ENCODE measurements at places on chromosomes 12 and 14.

DNA sequence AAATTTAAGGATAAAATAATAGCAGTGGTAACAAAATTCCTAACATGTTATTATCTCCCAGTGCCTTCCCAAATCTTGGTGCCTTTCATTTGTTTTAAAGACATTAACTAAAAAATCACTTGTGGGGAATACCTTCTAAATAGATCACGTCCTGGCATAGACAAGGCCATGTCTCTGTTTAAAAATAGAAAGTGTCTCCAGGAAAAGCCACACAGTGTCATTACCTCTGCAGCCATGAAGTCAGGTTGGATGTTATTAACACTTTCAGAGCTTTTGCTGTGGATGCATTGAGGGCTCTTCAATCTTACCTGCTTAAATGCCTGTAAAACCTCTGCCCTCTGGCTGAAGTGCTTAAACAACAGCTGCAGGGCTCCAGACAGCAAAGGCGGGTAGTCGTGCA, 211.1 kb downstream of the ITPR2 start:
- no peak for DNase-seq

DNA sequence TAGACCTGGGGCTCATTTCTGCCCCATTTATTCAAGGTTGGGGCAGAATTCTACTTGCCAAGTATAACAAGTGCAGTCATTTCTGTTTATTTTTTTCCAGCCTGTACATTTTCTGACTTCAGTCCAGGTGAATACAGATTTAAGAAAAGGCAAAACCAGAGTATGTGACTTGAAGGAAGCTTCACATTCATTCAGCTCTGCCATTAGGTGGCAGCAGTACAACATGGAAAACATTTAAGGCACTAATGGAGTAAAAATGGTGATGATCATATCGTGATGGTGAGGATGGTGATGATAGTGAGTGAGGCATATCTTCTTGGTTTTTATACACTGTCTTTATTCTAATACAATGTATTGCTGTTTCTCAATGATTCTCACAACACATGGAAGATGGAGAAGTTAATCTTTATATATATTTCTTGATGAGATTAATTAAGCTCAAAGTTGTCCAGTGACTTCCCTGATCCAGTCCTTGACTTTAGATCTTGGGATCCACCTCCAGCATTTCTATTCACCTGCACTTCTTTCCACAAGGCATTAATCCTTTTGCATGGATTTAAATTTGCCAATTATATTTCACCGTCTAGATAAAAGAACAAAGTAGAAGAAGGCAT, 176.7 kb upstream of the SEL1L start:
- DNase-seq: no peak

- DNase-seq: no peak
Measured at GRCh38 chr14:93133464-93133863, 17.7 kb upstream of the ITPK1 start.

DNA sequence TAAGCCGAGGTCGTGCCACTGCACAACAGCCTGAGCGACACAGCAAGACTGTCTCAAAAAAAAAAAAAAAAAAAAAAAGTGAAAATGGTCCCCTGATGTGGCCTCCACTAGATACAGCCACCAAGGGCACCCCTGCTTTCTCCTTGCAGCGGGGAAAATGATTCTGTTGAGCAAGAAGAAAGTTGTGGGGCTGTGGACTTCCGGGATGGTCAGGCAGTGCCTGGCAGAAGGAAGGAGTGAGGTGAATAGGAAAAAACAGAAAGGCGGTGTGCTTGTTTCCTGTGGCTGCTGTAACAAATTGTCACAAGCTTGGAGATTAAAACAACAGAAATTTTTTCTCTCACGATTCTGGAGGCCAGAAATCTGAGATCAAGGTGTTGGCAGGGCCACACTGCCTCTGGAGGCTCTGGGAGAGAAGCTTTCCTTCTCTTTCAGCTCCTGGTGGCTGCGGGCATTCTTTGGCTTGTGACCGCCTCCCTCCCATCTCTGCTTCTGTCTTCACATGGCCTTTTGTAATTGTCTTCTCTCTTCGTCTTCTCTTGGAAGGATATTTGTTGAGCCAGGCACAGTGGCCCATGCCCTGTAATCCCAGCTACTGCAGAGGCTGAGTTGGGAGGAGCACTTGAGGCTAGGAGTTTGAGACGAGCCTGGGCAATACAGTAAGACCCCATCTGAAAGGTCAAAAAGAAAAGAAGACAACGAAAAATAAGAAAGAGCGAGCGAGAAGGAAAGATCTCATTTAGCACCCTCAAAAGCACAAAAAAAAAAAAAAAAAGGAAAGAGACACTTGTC, 116.6 kb upstream of the MED13L start:
- no peak for DNase-seq

GRCh38 chr14:23469906-23470403, 452 bp downstream of the NGDN start:
- no peak for DNase-seq

DNA sequence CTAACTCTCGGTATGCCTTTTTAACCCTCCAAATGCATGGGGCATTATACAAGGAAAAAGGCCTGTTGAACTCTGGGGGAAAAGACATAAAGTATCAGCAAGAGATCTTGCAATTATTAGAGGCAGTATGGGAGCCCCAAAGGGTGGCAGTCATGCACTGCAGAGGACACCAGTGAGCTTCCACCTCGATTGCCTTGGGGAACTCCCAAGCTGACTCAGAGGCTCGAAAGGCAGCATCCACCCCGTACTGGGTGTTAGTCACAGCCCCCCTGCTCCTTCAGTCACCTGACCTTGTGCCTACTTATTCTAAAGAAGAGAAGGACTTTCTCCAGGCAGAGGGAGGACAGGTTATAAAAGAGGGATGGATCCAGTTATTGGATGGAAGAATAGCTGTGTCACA, 781.4 kb upstream of the TMEM132C start:
- DNase-seq: peak; percentile 29

DNA sequence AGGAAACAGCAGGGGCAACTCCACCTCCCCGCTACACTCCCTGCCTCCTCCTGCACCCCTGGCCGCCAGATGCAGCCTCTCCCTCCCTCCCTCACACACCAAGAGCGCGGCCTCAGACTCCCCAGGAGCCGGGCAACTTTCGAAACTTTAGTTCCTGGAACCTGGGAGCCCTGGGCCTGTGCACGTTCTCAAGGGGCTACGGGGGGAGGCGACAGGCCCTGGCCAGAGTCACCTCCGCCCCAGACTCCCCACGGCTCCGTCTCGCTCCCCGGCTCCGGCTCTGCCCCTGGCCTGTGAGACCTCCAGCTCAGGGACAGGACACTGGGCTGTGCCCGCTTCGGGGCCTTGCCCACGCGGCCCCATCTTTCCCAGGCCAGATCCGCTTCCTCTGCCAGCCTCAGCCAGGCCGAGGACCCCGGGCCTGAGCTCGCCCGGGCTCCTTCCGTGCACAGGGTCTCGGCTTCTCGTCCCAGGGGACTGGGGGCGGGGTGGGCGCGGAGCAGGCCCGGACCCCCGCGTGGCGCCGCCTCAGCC, 5.5 kb downstream of the AMN start:
- peak; percentile 70 for DNase-seq

DNA sequence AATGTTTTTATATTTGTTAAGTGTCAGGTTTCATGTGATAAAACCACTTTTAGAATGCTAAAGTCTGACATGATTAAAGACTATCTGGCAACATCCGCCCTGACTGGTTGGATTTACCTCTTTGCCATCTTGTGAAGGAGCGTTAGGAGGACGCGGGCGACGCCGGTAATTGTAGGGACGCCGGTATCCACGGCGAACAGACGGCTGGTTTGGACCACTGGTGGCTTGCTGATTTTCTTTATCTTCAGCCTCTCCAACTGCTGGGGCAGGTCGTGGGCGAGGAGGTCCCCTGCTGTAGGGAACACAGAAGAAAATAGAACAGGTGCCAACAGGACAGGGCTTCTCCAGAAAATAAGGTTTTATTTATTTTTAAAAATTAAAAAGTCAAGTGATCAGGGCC, 21.3 kb downstream of the YBX3 start:
- no peak for DNase-seq

DNA sequence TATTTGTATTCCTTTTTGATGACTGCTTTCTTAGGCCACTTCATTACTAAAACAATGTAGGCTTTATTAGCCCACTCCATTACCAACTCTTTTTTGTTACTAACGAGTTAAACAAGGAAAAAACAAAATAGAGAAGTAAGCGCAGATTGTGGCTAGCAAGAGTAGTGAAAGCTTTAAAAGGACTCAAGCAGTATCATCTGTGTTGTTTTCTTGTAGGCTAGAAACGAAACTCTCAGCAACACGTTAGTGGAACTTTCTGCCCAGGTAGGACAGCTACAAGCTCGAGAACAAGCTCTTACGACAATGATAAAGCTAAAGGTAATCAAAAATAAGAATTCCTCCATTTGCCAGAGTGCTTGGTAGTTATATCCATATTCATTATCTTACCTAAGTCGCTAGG, 11.1 kb downstream of the CCDC62 start:
- DNase-seq: no peak

DNA sequence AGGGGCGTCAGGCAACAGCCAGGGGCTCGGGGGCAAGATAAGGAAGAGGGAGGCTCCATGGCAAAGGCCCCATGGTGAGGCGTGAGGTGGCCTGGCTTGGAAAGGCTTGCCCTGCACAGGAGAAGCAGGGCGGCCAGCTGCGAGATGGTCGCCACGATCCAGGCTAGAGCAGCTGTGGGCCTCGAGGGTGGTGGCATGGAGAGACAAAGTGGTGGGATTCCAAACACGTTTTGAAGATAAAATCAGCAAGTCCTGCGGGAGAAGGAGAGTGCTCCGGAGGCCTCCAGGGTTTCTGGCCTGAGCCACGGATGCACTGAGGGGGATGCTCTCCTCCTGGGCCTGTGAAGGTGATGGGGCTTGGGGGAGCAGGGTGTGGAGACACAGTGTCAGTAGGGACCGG, 20.5 kb upstream of the DLK1 start:
- DNase-seq: no peak
